Activated CD8-positive, alpha-beta memory T cell treated with anti-CD3 and anti-CD28 coated beads, Interleukin-2, amount 10 ng/mL, durations not matched to agents 7 days and 5 days (primary cell): ENCODE measurements at places on chromosomes 3 and 15. TPM values are rescaled to one million over a fixed set of nuclear protein-coding genes. Genes with fewer than 3 reads are reported as not detected.
A peak's percentile ranks its signal among the peaks of the same experiment; 100 is the strongest.

- peaks cover 27% of the 10 kb centered on the region for H3K36me3 ChIP-seq
- no peaks in the 10 kb centered on the region for H3K27me3 ChIP-seq
- H3K27ac ChIP-seq: no peak overlapping the region
- H3K4me3 ChIP-seq: no peak overlapping the region
Measured at GRCh38 chr3:106242781-106243180, 374.0 kb upstream of the CBLB start.

The SERPINI2 gene
- total RNA-seq: not detected

DNA sequence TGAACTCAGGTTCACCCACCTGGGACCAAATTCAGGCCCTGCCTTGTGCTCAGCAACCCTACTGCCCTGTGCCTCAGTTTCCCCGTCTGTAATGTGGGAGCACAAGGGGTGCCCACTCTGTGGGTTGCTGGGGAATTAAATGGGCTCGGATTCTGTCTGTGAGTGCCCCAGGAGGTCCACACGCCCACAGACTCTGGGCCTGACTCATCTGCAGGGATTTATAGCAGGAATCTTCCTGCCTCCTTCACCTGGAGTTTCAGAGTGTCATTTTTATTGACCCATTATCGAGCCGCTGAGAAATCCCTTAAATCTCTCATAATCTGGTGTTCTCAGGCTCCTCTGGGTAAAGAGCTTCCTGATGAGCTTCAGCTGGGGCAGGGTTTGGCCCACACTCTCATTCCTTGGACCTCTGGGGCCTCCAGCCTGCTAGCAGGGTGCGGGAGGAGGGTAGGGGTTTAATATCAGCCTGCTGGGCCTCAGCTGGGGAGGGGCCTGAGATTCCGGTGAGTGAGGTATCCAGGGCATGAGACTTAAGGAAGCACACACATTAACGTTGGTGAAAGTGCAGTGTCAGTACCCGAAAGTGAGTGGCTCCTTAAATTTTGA, 16.4 kb downstream of the C3orf18 start:
- H3K27me3 ChIP-seq: no peaks in the 10 kb centered on the region
- H3K4me3 ChIP-seq: no peak overlapping the region
- no peaks in the 10 kb centered on the region for H3K36me3 ChIP-seq
- H3K27ac ChIP-seq: no peak overlapping the region
- H3K4me1 ChIP-seq: peaks cover 5% of the 10 kb centered on the region
- no peak for DNase-seq

The PEX11A gene
- 1.6 TPM for total RNA-seq

DNA sequence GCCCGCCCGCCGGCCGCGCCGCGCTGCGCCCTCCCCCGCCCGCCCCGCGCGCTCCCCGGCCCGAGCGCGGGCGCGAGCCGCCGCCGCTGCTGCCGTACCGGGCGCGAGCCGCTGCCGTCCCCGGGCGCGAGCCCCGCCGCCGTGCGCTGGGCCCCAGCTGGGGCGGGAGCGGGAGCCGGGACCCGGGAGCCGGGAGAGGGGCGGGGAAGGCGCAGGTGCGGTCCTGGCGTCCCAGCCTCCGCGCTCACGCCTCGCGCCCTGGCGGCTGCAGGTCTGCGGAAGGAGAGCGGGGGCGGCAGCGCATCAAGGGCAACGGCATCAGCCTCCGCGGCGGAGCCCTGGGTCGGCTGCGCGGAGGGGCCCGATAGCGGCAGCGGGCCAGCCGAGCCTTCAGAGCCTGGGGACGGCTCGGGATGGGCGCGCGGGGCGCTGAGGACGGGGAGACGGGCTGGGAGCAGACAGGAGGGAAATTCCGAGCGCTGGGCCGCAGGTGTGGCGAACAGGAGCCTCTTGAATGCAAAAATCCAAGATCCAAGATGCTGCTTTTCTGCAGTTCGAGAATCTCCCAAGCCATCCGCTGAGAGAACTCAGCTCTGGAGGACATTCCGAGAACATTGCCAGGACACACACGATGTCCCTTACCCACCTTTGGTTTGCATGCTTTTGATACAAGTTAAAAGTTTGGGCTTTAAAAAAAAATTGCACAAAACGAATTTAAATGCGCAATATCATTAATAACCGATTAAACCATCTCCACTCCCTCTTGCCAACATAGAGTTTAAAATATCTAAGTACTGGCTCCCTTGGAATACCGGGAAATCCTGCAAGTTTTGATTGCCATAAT, 251.1 kb downstream of the TJP1 start:
- no peak for DNase-seq
- peaks cover 7% of the 10 kb centered on the region for H3K36me3 ChIP-seq
- peaks cover 62% of the 10 kb centered on the region for H3K27me3 ChIP-seq
- H3K27ac ChIP-seq: peak overlapping the region; percentile 45
- H3K4me1 ChIP-seq: peaks cover 7% of the 10 kb centered on the region

- no peaks in the 10 kb centered on the region for H3K27me3 ChIP-seq
- DNase-seq: no peak
- no peak overlapping the region for H3K27ac ChIP-seq
- H3K4me1 ChIP-seq: no peaks in the 10 kb centered on the region
- H3K4me3 ChIP-seq: no peak overlapping the region
Measured at GRCh38 chr3:145518639-145519038, 642.3 kb downstream of the PLOD2 start.

DNA sequence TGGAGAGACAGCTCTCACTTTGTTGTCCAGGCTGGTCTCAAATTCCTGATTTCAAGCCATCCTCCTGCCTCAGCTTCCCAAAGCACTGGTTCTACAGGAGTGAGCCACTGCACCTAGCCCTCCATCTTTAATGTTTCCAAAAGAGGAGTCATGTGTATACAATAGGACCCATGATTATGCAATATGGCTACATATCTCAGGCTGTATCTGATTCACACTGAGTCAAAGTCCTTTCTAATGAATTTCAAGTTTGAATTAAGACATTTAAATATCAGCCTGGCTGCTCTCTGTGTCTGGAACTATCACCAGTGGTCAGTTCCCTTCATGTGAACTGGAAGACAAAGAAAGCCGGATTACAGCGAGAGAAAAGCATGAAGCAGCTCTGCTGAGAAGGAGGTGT, 90.5 kb downstream of the MINAR1 start:
- no peak for DNase-seq
- no peaks in the 10 kb centered on the region for H3K36me3 ChIP-seq
- no peak overlapping the region for H3K4me3 ChIP-seq
- H3K27me3 ChIP-seq: peaks cover 2% of the 10 kb centered on the region
- H3K4me1 ChIP-seq: no peaks in the 10 kb centered on the region
- H3K27ac ChIP-seq: no peak overlapping the region
